ENCODE measurements at places on chromosomes 5 and 9. TPM values are rescaled to one million over a fixed set of nuclear protein-coding genes. Genes with fewer than 3 reads are reported as not detected.

Gene PLK2
- 58.2 TPM for total RNA-seq

DNA sequence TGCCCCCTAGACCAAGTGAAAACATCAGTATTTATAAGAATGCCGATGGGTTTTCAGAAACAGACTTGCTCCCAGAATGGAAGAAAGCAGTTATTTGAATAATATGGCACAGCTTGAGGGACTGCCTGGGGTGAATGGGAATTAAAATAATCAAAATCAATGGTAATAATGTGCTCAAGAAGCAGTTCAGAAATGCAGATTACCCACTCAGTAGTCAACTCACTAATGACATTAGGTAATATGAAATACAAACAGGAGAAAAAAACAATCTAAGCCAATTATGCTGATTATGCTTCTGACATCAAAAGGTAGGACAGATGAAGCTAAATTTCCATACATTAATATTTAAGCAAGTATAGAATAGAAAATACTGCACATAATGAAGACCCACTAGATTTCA, 179.3 kb downstream of the ENC1 start:
- no peak for DNase-seq

DNA sequence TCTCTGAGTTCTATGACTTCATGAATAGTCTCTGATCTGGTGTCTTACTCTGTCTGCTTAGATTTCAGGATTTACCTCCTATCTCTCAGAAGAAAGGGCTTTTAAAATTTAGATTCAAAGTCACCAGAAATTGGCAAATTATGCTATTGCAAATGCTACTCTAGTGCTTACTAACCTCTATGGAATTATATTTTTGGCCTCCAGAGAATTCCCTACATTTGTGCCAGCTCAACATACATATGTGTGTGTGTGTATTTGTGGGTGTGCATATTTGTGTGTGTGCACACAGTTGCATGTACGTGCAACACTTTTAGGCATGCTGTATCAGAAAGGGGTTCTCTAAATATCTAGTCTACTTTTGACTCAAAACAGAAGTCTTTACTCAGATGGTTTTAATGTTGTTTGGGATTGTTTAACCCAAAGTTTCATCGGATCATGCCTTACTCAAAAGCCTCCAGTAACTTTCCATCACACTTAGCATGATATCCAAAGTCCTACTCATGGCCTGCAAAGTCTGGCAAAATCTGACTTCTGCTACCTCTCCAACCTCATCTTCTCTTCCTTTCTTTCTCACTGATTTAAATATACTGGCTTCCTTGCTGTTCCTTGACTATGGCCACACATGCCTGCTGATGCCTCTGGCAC, 147.6 kb upstream of the NR3C1 start:
- DNase-seq: no peak

Gene CDH10
- not detected for total RNA-seq

GRCh38 chr5:151134228-151134627, 23.4 kb downstream of the ANXA6 start:
- no peak for DNase-seq

DNA sequence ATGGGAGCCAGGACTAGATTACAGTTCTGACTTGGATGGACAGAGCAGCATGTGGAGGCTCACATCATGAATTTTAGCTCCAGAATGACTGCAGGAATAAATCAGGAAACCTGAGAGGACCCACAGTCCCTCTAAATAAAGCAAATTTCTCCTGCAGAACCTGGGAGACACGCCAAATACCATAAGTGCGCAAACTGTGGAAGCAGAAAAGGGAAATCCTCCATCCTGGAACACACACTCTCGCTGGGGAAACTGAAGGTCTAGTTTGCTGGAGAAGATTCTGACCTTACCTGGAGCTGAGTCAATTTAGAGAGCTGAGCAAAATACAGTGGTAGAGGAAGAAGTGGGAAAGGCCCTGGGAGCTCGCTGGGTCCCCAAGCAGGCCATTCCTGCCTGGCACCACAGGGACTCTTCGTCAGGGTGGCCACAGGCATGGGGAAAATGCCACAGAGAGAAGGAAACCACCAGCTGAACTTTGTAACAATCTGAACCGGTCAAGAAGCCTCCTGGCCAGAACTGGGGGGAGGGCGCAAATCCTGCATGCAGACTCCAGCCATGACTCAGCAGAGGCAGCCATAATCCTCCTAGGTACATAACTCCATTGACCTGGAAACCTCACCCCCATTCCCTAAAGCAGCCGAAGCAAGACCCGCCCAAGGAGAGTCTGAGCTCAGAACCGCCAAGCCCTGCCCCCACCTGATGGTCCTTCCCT, 390.9 kb downstream of the LRRC70 start:
- DNase-seq: no peak

DNA sequence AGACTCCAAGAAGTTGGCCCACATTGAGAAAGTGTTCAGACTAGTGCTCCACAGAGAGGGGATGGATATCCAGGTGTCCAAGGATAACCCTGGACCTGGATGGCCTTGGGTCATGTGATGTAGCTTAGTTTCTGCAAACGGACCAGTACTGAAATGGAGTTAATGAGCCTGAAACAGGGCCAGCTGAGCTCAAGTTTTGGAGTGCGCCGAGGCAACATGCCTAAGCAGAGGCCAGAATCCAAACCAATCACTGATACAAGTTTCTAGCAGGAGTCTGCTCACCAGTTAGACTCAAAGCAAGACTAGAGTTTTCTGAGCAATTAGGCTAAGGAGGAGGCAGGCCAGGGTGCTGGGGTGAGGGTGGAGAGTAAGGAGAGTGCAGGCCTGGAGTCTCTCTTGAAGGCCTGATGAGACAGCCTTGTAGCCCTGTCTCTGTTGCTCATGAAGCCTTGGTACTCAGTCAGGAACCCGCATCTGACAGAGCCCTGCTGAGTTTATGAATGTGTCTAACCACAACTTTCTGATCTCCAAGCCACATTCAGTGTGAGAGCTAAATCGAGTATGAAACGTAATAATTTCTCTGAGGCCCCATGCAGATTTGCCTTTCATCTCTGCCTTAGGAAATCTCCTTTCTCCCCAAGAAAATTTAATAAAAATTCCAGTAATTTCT, 68.9 kb upstream of the EQTN start:
- DNase-seq: no peak

DNA sequence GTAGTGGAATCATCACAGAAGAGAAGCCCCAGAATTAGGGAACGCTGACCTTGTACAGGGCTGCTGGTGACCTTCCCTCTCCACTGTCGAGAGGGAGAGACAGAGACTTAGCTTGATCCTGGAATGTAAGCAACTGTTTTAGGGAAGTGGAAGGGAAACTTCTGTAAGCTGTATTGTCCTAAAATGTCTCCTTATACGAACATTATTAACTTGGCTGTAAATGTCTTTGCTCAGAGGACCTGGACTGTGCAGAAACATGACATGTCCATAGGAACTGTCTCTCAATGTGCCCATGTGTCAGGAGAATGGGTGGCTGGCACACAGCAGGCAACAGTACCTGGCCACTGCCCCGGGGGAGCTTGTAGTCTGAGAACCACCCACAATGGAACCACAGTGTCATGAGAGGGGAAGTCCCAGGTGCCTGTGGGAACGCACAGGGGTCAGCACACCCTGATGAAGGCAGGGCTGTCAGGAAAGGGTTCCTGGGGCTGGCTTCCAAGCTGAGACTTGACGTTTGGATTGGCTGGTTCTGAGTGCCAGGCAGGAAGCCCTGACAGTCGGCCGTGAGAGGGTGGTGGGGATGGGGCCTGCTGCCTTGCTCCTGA, 34.0 kb downstream of the DAP start:
- DNase-seq: no peak

GRCh38 chr5:15326471-15326870, 173.5 kb upstream of the FBXL7 start:
- no peak for DNase-seq

- no peak for DNase-seq
These were observed 134.6 kb upstream of the CPEB4 start for GRCh38 chr5:173753307-173754168.

- DNase-seq: no peak
These were observed 539.4 kb upstream of the DMAC1 start for GRCh38 chr9:8338767-8339510.

DNA sequence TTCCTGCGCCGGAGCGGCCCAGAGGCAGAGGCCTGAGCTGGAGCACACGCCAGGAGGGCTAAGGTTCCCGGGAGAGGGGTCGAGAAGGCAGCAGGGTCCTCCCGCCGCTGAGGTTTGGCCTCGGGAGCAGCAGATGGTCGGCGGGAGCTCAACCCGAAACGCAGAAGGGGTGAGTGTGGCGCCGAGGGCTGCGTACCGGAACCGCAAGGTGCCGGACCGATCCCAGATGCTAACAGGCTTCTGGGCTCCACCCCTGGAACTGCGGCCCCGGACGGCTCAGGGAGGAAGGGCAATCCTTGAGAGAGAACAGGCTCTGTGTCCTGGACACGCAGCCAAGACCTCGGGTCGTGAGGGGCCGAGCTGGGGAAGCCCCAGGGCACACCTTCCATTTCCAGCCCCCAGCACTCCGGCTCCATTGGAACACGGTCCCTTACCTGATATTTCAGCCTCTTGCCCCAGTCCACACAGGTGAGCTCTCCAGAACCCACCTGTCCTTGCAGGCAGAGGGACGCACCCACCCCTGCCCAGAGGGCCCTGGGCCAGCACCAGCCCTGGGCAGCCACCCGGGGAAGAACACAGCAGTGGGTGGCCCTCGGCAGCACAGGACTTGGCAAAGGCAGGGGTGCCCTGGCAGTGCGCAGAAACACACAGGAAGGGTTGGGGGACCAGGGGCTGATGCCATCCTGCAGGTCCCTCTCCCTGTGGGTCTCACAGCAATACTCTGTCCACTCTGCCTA, 1.4 kb downstream of the LHX3 start:
- no peak for DNase-seq

DNA sequence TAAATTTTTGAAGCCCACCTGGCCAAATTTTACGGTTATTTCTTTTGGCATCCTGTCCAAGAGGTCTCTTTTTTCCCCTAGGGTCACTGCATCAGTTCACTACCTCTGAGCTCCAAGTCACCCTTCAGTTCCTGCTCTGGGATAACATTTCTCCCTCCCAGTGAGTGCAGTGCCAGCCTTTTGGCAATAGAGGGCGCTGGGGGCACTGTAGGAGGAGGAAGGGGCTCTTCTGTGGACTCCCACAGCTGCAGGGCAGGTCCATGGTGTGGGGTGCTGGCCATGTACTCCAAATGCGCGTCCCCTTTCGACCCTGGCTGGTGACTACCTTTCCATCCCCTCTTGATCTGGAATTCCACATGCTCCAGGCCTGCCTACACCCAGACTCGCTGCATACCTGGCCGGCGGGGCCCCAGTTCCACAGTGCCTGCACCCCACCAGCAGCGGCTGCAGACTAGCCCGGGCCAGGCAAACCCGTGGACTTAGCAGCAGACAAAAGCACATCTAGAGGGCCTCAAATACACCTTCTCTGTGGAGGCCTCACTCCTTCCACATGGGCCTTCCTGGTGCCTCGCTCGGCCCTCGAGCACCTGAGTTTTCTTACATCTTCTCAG, 20.3 kb upstream of the NINJ1 start:
- no peak for DNase-seq

- no peak for DNase-seq
These were observed 6.5 kb downstream of the OR13C8 start for GRCh38 chr9:104575456-104575855.

DNA sequence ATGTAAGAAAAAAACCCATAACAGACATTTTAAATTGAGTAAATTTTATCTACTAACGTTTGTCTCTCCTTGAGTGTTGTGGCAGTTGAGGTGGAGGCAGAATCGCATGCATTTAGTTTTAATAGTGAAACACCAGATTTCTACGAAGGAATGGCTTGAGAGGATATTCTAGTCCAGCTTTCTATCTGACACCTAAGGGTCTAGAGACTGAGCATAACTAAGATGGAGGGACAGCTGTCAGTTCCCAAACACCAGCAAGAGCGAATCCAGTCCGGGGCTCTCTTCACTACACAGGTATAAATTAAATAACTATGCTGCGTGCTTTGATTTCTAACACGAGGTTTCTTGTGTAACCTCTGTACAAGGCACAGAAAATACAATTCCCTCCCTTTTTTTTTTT, 1.4 kb downstream of the NCBP1 start:
- DNase-seq: no peak

Gene FSTL4
- not detected for total RNA-seq

Measured in osteocyte (in vitro differentiated cells).